Fibroblast of the aortic adventitia (primary cell): ENCODE measurements at places on chromosomes 2 and 18.

DNA sequence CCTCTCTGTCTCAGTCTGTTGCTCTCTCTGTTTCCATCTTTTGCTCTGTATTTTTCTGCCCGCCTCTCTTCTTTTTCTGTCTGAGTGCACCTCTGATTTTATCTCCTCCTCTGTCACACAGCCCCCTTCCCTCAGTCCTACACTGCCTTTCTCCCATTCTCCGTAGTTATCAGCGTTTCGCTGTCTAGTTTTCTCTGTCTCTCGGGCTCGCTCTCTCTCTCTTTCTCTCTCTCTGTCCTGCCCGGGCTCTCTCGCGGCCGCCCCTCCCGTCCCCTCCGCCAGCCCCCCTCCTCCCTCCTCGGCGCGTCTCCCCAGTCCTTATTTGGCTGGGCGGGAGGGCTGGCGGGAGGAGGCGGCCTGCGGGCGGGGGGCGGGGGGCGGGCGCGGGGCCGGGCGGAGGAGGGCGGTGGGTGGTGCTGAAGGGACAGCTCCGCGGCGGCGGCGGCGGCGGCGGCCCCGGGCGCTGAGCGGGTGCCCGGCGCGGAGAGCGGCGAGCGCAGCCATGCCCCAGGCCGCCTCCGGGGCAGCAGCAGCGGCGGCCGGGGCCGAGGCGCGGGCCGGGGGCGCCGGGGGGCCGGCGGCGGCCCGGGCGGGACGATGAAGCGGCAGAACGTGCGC is at the start of gene KCNK3:
KCNK3 (plus strand) TSS at position 444 of the 618 bp plus-strand sequence; CDS start at position 598, 154 bp downstream.
- no peak for DNase-seq

DNA sequence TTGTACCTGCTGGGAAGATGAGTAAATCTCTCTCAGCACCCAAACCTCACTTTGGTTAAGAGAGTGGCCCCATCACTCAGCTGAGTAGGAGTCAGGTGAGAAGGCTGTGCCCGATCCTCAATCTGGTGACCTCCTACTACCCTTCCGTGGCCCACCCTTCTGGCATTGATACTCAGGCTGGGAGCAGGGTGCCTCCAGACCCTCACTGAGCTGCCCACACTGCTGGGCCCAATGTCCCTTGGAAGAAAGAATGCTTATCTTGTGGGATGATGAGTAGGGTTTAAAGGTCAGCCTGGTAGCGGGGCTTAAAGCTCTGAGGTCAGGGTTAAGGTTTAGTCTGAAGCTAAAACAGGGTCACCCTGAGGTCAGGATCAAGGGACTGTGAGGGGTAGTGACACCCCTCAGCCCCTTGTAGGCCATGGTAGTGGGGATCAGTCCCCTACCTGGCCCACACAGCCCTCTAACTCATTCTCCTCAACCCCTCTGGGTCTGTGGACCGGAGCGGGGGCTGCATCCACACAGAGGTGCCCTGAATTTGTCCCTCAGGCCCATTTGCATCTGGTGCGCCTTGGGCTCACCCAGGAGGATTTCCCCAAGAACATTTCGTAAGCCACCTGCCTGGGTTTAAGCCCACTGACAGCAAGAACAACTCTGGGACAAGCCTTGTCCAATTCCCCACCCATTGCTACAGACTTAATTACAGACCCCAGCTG is 123.8 kb downstream of the CYP26B1 start:
- DNase-seq: no peak

DNA sequence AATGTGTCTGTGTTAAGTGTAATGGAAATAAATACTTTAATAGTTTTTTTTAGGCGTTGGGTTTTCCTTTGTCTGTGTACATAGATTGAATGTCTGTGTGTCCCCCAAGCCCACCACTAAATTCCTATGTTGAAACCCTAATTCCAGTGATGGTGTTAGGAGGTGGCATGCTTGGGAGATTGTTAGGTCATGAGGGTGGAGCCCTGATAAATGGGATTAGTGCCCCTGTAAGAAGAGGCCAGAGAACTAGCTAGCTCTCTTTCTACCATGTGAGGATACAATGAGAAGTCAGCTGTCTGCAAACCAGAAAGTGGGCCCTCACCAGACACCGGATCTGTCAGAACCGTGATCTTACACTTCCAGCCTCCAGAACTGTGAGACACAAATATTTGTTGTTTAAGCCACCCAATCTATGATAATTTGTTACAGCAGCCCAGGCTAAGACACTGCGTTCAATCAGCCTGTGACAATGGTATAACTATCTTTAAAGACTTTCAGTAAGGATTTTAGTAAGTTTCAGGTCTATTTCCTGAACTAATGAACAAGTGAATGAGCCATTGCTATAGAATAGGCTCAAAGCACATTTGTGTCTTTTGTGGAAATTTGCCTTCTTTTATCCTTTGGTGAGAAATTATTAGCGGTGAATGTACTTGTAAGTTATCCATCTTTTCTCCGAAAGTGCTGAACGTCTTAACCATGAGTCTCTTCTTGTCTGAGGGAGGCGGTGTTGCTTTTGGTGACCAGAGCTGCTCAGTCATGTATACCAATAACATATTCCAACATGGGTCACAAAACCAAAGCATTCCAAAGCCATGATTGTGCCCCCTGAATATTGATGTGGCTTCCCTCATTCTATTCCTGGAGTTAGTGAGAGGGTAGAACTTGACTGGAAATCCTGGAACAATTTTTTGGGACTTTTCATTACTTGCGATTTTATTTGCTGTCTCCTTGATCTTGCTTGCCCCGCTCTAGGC is 29.6 kb upstream of the IL1R1 start:
- peak; percentile 48 for DNase-seq

- DNase-seq: peak; percentile 95
These were observed 90.1 kb downstream of the NFATC1 start for GRCh38 chr18:79485788-79486355.

DNA sequence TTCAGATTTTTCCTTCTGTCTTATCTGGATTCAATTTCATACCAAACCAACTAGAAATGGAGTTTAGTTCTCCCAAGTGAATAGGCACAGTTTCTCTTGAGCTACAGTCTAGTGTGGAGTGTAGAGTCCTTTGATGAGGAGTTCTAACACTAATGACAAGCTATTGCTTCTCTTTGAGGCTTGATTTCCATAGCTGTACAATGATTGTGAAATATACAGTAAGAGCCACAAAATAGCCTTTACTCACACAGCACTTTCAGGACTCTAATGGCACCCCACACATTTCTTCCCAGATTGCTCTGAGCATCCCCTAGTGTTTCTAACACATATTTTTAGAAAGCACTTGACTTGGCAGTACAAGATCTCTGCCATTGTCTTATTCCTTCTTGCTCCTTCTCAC is 153.3 kb downstream of the LRRTM1 start:
- no peak for DNase-seq

GRCh38 chr2:60311524-60311923 is 241.9 kb downstream of the BCL11A start:
- DNase-seq: no peak

GRCh38 chr2:60294901-60295635 is 258.4 kb downstream of the BCL11A start:
- no peak for DNase-seq

DNA sequence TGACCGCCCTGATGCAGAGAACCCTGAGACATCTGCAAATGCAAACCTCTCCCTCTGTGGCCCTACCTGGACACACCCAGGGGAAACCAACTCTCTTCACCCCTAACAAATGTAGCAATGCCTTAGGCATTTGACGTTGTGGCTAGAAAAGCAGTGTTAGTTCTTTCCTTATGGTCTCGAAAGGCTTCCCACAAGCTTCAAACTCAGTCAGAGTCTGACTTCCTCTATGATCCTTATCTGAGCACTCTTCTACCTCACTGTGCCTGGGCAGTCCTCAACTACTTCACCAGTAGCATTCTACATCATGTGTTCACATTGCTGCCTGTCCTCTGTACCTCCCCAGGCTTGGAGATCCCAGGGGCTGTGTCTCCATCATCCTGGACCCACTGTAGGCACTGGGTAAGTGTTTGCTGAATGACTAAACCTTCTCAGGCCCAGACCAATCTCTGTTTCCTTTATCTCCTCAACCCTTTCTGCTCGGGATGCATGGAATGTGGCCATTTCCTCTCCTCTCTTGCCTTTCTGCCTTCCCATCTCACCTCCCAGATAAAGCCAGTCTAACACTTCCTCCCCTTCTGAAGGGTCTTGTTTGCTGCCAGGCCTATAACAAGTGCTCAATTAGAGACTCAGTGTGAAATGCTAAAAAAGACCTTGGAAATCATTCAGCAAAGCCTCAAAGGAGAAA is 91.7 kb upstream of the ACAA2 start:
- DNase-seq: no peak

GRCh38 chr2:121147766-121148165 is 137.2 kb downstream of the TFCP2L1 start:
- no peak for DNase-seq
